ENCODE measurements at places on chromosomes 7 and 10.

DNA sequence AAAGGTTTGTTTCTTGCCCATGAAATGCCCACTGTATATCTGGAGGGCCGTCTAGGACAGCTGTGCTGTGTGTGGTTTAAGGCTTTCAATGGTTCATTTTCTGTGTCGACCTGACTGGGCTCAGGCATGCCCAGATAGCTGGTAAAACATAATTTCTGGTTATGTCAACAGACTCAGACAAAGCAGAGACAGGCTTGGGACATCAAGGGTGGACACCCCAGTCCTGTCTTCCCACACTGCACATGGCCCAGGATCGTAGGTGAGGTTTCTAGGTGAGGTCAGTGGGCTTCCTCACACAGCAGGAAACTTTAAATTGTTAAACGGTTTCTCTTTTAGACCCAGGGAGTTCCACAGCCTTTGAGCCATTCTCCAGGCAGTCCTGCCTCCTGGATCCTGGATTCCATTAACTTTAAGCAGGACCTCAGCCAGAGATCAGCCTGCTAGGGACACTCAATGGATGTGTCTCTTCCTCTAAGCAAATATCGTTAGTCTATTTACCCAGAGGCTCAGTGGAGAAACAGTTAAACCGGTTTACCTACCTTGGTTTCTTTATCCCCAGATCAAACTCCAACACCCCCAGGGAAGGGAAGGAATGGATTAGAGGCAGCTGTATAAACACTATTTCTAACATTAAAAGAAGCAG lies 66.4 kb downstream of the ST8SIA6 start:
- peak; percentile 10 for DNase-seq

GRCh38 chr7:81831883-81832282 lies 62.0 kb upstream of the HGF start:
- DNase-seq: no peak

DNA sequence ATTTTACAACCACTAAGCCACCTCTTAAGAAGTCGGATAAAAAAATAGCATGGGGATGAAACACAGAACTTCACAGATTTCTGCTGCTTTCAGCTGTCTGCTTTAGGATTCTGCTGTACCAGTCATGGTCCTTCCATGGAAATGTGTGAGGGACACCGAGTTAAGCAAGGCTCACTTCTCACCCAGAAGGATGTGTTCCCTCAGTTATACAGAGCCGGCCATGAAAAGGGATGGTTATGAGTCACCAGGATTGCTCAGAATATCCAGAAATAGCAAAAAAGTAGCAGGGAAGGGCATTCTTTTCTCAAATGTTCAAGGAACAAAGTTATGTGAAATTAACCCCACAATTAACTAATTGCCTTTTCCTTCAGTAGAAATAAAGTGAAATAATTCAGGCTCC lies 124.4 kb downstream of the AMPH start:
- peak; percentile 68 for DNase-seq

DNA sequence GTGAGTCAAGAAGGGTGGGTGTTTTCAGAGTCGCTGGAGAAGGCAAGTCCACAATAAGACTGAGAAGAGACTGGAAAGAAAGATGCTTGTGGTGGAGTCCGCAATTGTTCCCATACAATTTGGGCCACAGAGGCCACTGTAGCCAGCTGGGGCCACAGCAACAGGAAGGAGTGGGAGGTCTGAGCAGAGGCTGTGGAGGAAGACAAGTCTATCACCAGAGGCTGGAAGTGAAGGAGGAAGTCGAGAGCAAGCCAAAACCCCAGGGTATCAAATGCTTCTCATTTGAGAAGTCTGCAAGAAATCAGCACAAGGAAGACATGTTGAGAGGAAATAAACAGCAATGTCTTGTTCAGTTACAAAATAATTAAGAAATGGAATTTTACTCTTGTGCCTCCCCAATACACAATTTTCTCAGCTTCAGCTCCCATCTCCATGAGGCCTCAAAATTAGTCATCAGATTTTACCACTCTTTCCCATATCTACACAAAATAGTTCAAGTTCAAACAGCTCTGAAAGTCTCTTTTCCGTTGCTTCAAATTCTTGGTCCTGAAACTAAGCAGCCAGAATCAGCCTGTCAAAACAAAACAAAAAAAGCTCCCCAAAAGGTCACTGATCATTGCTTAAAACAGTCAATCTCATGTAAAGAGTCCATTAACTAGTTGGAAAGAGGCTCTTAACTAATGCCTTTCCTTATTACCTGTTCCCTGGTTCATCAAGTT lies 31.6 kb downstream of the SLC16A12 start:
- DNase-seq: no peak

- DNase-seq: no peak
Observed at GRCh38 chr7:1242256-1242605, 9.6 kb downstream of the UNCX start.

GRCh38 chr7:98921608-98922372 lies 43.5 kb downstream of the TRRAP start:
- DNase-seq: no peak

DNA sequence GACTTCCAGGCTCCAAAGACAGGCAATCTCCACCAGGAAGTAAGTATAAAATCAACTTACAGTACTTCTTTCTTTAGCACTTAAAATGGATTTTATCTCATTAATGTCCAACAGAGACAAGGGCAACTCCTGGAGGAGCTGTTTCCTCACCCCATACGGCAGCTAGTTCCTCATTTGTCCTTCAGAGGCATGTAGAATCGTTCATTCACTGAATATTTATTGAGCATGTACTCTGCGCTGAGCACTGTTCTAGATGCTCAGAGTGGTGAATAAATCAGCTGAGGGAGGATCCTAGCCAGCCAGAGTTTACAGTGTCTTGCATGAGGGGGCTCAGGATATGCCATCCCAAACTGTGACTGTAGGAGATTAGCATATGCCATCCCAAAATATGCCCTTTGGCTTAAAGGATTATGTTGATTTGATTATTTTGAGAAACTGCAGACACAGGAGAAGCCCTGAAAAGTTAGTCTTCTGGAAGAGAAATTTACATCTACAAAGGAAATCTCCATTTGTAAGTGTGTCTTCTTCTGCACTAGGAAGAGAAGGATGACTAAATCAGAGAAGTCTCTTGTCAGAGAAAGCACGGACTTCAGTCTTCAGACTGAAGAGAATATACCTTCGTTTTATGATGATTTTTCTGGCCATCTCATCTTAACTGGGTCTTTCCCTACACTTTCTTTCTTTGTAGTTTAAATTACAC lies 66.9 kb downstream of the BAMBI start:
- no peak for DNase-seq

DNA sequence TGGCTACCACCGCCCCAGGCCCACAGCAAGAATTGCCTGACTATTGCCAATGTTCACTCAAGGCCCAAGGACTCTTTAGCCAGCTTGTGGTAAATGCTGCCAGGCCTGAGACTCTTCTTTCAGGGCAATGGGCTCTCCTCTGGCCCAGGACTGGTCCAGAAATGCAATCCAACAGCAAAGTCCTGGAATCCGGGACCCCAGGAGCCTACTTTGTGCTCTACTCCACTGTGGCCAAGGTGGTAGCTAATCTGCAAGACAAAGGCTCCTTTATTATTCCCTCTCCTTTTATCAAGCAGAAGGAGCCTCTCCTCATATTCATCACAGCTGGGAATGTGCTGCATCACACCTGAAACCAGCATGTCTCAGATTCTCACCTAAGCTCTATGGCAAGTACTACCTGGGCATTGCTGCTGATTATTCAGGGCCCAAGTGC lies 107.6 kb upstream of the PRSS58 start:
- no peak for DNase-seq

DNA sequence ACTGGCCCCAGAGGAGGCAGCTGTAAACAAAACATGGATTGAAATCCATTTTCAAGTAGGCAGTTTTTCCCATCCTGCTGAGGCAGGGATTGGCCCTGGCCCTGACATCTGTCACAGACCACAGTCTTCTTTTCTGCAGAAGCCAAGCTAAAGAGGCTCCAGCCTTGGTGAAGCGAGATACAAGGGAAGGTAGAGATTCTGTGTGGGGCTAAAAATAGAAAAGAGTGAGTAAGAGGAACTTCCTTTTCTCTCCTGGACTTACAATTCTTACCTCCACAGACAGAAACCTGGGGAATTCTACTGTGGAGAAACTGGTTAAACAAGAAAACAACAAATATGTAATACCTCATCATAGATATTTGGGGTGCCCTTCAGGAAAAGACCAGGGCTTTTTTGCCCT lies 624.8 kb upstream of the FZD8 start:
- DNase-seq: no peak

GRCh38 chr10:6501931-6502330 lies 78.1 kb downstream of the PRKCQ start:
- no peak for DNase-seq

DNA sequence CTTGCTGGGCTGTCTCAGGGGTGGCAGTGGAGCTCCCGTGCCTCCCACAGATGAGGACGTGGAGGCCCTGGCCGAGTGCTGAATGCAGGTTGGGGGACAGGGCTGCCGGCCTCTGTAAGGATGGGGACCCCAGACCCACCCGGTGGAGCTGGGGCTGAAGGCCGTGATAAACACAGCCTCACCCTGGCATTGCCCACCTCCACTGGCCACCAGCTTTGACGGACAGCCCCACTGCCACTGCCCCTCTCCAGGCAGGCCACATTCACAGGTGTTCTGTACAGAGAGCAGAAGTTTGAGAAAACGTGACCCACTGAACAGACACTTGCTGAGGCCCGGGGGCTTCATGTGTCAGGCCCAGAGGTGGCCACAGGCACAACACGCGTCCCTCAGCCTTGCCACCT lies 126.2 kb downstream of the LHPP start:
- no peak for DNase-seq

GRCh38 chr10:104417637-104418292 lies 64.1 kb downstream of the CFAP58 start:
- no peak for DNase-seq

Data from EL (cell line).